ENCODE measurements at places on chromosomes 1 and 21.
A peak's percentile ranks its signal among the peaks of the same experiment; 100 is the strongest.

GRCh38 chr1:228900099-228900885 is 165.0 kb downstream of the RHOU start:
- no peak for DNase-seq

- no peak for DNase-seq
These were observed 14.9 kb downstream of the ATP13A2 start for GRCh38 chr1:16996845-16997244.

DNA sequence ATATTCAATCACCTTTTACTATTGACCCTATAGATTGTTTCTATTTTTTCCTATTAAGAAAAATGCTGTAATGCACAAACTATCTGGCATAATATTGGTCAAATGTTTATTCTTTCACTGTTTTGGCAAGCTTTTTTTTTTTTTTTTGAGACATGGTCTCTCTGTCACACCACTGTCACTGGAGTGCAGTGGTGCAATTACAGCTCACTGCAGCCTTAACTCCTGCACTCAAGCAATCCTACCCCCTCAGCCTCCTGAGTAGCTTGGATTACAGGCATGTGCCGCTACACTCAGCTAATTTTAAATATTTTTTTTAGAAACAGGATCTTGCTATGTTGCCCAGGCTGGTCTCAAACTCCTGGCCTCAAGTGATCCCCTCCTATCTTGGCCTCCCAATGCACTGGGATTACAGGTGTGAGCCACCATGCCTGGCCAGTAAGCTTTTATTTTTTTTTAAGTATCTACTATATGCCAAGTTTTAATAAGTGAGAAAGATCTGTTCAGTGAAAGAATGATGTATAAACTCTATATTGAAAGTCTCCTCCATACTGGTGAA is 3.4 kb downstream of the CDC7 start:
- DNase-seq = no peak

DNA sequence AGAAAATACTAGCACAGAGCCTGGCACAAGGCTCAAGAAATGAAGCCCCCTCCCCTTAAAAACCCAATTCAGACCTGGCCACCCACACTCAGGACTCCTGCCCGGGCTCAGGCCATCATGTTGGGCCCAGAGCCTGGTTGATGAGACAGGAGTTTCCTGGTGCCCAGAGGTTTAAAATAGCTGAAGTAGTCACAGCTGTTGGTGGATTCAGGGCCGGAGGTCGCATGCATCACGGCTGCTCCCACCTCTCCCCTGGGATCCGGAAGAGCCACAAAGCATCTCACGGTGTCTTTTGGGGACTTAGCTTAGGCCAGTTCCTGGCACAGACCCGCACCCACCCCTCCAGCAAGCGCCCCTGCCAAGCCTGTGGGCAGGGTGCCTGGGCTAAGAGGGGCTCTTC is 2.6 kb upstream of the PADI2 start:
- DNase-seq = no peak

DNA sequence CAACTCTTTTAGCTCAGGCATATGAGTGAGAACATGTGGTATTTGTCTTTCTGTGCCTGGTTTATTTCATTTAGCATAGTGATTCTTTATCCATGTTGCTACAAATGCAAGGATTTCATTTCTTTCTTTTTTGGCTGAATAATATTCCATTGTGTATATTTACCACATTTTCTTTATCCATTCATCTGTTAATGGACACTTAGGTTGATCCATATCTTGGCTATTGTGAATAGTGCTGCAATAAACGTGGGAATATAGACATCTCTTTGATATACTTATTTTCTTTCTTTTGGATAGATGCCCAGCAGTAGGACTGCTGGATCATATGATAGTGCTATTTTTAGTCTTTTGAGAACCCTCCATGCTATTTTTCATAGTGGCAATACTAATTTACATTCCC is 30.8 kb downstream of the ASB17 start:
- no peak for DNase-seq

GRCh38 chr1:58597996-58598395 is 20.9 kb upstream of the TACSTD2 start:
- no peak for DNase-seq

GRCh38 chr1:31181515-31182343 is 58.0 kb downstream of the NKAIN1 start:
- DNase-seq = peak; percentile 54

- DNase-seq = no peak
These were observed 233.0 kb upstream of the KAZN start for GRCh38 chr1:14365301-14365988.

DNA sequence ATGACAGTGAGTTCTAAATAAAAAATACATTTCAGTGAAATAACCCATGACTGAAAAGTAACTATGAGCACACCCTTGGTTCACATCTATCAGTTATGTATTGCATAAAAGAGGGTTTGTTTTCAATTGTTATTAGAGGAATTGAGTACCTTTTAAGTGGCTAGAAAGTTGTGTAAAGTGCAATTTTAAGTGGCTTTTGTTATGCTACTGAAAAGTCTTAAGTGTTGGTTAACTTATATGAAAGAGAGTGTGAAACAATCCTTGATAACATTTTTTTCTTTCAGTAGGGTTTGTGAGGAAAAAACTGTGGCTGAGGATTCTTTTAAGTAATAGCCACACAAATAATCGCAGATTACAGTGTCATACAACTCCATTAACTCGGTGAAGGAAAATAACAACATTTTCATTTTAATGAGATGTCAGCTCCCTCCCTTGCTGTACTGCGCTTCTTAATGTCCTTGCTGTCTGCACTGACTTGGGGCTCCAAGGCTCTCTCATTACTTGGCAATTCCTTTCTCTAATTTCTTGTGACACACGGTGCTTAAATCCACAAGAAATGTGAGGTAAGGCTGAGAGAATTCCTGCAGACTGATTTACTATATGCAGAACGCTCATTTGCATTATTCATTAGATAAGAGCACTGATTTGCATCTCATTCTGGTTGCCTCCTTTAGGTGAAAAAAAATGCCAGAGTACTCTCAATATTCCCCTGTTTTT is 40.6 kb downstream of the NTNG1 start:
- no peak for DNase-seq

GRCh38 chr21:27094184-27094948 is 127.5 kb upstream of the ADAMTS5 start:
- no peak for DNase-seq

- DNase-seq = no peak
These were observed 38.9 kb upstream of the GNPAT start for GRCh38 chr1:231201979-231202633.

DNA sequence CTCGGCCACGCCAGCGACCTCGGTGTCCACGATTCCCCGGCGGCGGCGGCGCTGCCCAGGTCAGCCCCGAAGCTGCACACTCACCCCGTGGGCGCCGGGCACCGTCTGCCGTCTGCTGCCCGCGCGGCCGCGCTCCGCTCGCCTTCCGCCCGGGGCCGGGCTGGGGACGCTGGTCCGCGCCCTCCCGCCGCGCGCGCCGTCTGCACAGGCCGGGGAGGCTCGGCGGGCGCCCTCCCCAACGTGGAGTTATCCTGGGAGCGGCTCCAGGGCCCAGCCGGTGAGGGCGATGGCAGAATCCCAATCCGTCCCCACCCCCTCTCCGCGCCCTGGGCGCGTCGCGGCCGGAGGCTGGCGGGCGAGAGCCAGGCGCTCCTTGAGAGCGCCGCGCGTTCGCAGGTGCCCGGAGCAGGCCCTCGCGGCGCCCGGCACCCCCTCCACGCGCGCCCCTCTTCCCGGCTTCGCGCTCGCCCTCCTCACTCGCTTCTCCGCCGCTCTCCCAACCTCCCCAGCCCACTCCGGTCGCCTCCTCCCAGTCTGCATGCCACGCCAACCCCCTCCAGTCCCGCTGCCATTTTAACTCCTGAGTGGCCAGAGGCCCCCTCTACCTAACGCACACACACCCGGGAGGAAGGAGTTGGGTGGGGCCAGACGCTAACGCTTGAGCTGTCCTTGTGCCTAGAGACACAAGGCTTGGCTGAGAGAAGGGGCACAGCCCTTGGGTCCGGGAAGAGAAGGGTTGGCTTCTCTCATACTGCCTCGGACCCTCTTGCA is at the start of gene LRRN2:
TSS of gene LRRN2 (minus strand) at position 503 of the 771 bp plus-strand sequence. CDS start 65,746 bp downstream, outside the sequence.
- DNase-seq = peak; percentile 19

GRCh38 chr1:19038096-19038495 is 81.6 kb upstream of the IFFO2 start:
- DNase-seq = no peak

- no peak for DNase-seq
These were observed 24.4 kb downstream of the TMCO4 start for GRCh38 chr1:19775317-19775716.

GRCh38 chr1:209920844-209921243 is 17.2 kb upstream of the SYT14 start:
- no peak for DNase-seq

- no peak for DNase-seq
These were observed 3.6 kb downstream of the TFF1 start for GRCh38 chr21:42362700-42363099.

DNA sequence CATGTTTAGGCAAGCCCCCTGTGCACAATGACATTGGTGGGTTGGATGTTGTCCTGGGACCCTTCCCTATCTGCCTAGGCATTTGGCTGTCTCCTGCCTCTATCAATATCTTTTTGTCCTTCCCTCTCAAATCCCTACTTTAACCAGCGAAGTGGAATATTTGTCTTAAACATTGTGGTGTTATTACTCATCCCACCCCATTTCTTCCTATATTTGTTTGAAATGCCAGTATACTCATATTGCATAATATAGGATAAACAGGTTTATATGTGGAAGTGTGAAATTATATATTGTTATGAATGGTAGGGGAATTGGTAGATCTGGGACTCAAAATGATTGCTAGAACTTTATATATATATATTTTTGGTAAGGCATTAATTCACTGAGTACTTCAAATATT is 80.0 kb downstream of the ADGRL2 start:
- no peak for DNase-seq

GRCh38 chr1:191714845-191715244 is 443.4 kb upstream of the RGS18 start:
- DNase-seq = no peak

GRCh38 chr1:159201642-159202041 is 3.0 kb upstream of the ACKR1 start:
- no peak for DNase-seq

DNA sequence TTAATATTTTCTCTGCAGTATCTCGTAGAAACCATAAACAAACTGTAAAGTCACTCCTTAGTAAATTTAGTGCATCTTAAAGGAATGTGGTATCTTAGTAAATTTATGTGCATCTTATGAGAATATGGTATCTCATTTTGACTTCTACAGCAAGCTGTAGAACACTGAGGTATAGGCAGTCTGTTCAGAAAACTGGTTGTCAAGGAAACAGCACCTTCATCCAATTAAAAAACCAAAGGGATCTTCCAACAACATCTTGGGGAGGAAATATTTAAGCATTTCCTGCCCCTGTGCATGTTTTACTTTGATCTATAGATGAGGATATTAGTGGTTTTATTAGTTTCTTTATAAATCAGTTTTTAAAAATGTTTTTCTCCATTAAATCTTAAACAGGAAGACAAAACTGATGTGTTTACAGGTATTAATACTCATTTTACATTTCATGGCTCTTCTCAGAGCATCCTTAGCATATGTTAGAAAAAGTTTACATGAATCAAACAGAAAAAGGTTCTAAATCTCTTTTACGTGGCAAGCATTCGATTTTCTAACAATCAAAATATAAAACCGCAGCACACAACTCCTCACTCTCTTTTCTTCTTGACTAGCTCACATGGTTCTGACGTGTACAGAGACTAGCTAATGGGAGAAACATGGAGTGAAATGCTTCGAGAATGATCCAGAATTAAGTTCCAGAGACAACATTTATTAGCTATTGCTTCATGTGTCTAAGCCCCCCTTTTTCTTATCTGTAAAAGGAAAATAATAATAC is 668.8 kb downstream of the PTPRC start:
- no peak for DNase-seq

DNA sequence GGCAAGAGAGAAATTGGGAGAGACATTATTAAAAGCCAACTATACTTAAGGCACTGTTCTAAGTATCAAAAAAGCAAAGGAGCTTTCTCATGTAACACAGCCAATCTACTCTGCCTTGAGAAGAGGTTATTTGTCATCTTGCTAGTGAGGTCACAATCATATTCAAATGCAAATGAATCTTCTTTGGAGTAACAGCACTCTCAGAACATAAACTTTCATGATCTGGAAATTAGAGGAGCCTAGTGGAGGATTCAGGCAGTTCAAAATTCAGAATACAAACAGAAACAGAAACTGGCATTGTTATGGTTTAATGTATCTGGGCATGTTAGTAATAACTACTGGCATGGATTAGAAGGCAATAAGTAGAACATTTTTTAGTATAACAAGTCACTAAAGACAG is 57.4 kb downstream of the ARID4B start:
- DNase-seq = no peak

DNA sequence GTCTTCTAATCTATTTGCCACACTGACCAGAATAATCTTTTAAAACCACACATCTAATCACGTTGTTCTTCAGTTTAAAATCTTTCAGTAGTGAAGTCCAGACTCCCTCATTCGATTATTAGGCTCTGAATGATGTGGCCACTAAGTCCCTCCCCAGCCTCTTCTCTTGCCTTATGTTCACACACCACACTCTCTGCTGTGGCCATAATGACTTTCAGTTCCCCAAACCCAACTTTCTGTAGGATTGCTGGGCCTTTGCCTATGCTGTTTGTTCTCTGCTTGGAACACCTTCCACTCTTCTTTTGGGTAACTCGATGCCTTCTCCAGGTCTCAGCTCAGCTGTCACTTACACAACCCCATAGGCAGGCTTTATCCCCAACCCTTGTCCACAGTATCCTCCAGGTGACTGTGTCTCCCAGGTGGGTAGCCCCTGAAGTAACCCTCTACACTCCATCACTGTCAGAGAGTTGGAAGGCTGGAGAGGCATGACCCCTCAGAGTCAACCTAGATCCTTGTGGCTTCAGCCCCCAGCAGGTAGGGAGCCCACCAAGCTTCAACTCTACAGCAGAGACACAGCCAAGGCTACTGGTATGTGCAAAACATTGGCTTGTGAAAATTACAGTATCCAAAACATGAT is 8.4 kb upstream of the SLC37A1 start:
- DNase-seq = no peak

DNA sequence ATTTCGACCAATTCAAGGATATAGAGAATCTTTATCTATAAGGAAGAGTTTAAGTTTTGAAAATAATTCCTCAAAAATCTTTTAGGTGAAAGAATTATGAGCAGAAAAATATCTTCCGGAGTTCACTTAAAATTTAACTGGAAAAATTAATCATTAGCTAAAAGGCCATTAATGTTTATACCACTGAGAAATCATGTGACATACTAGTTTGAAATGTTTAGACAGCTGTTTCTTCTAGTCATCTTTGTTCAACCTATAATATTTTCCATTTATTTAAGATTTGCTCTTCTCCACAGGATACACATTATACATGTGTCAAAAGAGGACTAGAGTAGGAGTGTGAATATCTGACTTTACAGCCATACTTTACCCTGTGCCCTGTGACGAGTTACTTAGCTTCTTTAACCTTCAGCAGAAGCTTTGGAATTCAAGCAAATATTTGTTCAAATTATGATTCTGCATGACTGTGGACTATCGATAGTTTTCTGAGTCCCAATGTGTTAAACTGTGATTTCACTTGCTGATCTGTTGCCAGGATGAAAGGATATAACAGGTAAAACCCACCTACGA is 374.8 kb downstream of the BRINP3 start:
- DNase-seq = no peak

- DNase-seq = no peak
These were observed 12.0 kb downstream of the OR2M4 start for GRCh38 chr1:248243204-248243603.

All from progenitor cell of endocrine pancreas (in vitro differentiated cells).